ENCODE measurements at places on chromosomes 5 and 9.

- no peak for DNase-seq
These were observed 95.8 kb upstream of the PANK3 start for GRCh38 chr5:168674893-168675482.

DNA sequence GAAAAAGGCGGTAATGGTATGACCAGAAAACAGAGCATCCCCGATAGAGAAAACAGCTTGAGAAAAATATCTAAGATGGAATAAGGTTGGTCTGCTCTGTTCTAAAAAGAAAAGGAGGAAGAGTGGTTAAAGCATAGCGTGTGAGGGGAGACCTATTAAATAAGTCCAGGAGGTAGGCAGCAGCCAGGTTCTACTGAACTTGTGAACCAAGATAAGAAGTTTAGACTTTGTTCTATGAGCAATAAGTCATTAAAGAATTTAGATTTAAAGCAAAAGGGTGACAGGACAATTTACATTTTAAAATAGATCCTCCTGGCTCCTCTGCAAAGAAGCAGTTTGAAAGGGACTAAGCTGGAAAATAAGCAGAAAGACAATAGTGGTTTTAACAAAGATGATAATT, 81.3 kb upstream of the COX7C start:
- no peak for DNase-seq

DNA sequence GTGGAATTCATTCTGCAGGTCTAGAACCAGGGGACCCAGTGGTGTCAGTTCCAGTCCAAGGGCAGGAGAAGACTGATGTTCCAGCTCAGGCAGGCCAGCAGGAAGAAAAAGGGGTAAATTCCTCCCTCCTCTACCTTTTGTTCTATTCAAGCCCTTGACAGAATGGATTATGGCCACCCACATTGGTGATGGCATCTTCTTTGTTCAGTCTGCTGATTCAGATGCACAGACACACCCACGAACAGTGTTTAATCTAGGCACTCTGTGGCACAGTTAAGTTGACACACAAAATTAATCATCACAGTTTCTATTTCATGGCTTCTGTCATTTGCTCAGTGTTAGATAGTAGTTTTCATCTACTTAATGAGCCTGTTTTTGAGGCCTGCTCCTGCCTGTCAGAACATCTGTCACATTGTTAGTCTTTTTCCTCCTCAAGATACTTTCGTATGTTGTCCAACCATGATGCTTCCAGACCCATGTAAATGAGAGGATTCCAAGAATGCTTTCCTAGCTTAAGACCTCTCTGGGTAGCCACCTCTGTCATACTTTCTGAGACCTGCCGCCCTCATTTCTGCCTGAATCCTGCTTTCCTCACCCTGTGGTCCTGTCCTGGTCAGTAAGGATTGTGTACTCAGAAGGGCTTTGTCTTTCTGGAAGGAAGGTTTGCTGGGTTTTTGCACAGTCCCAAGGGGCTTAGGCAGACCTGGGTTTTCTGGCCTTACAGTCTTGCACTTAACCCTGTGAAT, 72.5 kb downstream of the SPIN1 start:
- DNase-seq: no peak

- DNase-seq: no peak
These were observed 46.8 kb downstream of the CYLC2 start for GRCh38 chr9:103041961-103042360.

DNA sequence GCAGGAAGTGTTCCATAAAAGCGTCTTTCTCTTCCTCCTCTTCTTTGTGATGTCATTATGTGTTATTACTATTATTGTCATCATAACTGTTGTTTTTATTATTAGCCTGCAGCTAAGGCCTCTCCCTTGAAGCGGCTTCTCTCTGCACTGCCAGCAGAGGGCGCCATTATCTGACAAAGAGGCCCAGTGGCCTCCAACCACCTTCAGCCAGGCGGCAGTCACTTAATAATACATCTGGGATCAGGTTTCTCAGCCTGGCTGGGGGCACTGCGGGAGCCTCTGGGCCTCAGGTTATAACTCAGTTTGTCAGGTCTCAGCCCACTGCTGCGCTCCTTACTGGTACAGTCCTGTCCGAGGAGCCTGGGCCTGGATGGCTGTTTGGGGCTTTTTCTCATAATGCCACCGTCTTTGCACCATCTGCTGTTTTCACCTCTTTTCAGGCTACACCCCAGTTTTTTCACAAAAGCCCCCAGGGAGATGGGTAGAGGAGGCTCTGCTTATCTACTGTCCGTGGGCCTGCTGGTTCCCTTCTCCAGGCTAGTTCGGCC, 281.9 kb downstream of the NSG2 start:
- peak; percentile 55 for DNase-seq

GRCh38 chr9:10255758-10256157, 357.0 kb downstream of the PTPRD start:
- DNase-seq: no peak

DNA sequence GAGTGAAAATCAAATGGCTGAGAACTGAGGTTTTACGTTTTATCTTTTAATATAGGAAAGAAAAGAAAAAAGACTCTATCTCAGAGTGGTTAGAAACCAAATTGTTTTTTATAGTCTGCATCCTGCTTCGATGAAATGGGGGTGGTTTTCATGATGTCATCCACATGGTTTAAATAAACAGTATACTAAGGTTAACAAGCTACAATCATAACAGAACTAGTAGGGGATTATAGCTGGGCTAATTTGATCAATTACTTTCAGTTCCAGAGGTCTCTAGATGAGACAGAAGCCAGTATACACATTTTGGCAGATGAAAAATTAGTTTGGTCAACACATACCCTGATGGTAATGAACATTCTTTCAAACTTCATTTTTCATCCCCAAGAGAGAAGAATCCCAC, 106.3 kb upstream of the SNX2 start:
- no peak for DNase-seq

DNA sequence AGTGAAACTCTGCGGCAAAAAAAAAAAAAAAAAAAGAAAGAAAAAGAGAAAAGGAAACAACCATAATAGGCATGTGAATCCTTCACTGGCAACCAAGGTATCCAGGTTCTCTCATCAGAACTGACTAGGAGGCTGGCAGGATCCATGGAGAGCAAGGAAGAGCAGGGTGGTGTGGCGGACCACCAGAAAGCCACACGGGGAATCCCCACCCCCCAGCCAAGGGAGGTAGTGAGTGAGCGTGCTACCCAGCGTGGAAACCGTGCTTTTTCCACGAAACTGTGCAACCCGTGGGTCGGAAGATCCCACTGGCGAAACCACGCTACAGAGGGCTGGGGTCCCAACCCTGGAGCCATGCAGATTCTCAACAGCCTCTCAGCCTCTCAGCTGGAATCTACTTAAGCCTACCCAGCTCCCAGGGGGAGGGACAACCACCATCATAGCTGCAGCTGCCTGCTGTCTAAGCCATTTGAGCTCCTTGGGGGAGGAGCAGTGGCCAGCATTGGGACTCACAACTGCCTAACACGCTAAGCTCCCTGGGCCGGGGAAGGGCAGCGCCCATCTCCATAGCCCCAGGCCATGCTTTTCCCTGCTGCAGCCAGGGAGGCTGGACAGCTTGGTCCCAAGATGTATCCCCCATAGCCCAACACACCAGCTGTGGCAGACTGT, 91.6 kb downstream of the PRELID2 start:
- DNase-seq: no peak

DNA sequence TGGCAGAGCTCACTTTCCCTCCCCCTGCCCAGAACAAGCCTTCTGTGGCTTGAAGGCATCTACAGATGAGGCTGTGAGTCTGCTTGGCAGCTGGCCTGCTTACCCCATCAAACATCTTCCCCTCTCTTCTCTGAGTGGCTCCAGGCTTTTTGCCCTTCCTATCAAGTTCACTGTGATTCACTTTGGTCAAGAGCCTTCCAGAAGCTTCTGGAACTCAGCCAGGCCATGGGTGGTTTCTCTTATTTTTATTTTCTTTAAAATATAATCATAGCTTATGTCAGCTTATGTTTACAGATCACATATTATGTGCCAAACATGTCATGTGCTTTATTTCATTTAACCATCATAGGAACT, 267.0 kb downstream of the SEC61B start:
- no peak for DNase-seq

- no peak for DNase-seq
These were observed 76.4 kb downstream of the BNC2 start for GRCh38 chr9:16794103-16794502.

DNA sequence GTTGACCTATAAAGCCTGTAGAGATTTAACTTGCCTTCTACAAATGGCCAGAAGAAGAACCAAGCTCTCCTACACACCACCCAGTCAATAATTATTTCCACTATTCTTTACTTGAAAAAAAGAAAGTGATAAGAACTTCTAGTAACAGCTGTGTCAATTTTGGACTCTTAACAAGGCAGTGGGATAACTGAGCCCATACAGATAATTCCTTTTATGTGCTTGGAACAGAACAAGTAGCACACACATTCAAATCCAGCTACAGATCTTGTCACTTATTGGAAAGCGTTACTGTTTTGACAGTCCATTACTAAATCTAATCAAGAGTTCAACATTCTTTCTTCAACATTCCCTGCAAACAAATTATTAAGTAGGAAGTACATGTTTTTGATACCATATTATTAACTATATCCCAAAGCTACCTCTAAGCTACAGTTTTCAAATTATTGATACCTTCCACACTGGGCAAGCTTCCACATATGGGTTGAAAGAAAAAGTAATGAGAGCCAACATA, 6.3 kb downstream of the PTGER4 start:
- DNase-seq: no peak

DNA sequence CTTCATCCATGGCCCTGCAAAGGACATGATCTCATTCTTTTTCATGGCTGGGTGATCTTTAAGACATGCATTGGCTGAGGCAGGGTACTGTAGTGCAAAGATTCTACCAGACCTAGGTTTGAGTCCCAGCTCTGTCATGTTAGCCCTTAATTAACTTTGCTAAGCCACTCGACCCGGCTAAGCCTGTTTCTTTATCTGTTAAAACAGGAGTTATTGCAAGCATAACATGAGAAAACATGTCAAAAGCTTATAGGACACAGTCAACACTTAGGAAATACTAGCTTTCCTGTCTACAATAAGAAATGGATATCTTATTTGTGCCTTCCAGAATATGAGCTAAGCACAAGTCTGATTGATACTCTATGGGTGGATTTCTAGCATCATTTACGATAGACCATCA, 92.6 kb downstream of the RASEF start:
- DNase-seq: no peak

DNA sequence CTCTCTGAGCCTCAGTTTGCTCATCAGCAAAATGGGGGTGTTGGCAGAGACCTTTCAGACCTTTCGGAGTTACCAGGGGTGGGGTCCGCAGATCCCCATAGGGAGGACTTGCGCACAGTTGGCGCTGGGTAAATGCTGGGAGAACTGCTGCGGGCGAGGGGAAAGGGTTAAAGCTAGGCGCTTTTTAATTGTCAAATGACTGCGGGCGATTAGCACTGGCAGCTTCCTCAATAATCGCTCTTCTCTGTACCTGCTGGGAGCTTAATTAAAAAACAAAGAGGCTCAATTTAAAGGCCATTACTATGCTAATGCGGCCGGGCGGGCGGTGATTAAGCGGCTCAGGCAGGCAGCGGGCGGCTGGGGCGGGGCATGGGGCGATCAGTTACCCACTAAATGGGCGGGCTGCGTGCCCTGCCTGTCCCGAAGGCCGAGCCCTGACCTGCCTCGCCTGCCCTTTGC, 63.0 kb downstream of the LMX1B start:
- no peak for DNase-seq

All from pancreas (tissue), 10 donors.